NCI-H1105 treated with DMSO at 0.1 percent for 48 hours (cell line): ENCODE measurements at places on chromosomes 12 and 14.

- DNase-seq = no peak
Observed at GRCh38 chr12:73906757-73907156, 630.9 kb upstream of the ATXN7L3B start.

GRCh38 chr14:61615743-61616523 is 79.4 kb upstream of the HIF1A start:
- DNase-seq = no peak

DNA sequence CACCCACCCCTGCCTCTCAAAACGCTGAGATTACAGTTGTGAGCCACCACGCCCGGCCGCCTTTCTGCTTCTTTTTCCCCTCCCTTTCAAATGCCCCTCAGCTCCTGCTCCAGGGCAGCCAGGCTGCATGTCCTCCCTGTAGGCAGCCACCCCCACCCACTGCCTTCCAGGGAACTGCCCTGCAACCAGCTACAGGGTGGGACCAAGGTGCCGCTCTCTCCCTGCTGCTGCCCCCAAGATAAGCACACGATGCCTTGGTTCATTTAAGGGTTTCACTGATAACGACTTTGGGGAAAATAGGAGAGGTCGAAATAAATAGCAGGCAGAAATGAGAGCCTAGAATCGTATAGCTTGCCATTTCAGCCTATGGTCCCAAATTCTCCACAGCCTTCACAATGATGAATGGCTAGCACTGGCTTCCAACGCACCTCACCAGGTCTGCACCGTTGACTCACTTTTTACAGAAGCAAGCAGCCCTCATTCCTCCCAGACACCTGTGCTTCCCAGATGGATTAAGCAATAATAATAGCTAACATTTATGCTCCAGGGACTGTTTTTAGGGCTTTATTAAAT is 40.7 kb downstream of the ATG14 start:
- DNase-seq = no peak

DNA sequence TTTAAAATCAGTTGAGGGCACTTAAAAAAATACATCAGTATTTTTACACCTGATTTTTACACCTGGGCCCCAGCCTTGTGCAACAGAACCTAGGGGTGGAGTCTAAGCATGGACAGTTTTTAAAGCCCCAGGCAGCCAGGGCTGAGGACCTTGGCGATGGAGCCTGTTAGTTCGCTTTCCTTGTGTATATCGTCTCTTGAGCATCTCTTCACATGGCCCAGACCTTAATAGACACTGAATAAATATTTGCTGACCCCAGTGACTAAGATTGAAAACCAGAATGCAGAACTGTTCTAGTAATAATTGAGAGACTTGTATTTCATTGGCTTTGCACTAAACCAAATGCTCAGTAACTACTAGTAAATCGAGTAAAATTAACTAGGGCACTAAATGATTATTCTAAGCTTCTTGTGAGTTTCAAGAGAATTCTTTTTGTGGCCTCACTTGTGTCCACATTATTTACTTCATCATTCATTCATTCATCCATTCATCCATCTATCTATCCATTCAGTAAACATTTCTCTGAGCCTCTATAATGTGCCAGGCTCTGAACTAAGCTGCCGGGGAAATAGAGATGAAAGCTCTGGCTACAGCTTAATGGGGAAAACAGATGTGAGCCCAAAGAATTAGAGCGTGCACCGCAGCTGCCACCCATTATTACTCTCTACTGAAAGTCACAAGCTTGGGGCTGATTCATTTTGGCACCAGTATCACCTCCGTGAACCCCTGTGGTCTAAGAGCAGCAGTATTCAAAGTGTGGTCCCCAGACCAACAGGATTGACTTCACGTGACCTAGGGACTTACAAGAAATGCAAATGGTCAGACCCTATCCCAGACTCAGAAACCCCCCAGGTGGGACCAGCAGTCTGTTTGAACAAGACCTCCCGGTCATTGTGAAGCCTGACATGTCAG is 30.7 kb upstream of the BCL7A start:
- DNase-seq = no peak

- peak; percentile 32 for DNase-seq
Observed at GRCh38 chr12:96751626-96752025, 155.4 kb upstream of the NEDD1 start.

DNA sequence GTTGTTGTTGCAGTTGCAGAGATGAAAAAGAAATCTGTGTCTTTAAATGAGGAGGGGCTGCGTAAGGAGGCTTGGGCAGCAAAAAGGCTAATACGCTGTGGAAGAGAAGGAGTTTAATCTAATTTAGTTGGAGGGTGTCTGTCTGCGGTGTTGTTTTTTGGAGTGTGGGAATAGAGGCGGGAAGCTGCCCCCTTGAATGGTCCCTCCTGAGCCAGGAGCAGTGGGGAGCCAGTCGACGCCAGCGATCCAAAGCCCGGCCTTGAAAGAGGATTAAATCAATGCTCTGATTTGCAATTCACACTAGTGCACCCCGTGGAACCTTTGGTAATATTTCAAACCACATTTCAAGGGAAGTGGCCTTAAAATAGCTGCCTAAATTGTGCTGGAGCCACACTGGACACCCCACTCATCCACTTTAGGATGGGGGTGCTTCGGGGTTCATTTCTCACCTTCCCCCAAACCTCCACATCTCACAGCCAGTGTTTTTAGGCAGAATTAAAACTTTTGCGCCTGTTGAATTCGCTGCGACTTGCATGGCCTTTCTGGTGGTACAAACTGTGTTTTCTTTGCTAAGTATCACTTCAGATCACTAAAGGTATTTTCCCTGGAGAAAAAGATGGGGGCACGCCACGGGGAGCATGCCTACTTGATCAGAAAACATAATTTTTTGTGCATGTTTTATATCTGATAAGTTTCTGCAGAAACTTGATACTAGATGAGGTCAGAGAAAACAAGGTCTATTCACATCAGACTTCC is 4.1 kb upstream of the FZD10 start:
- no peak for DNase-seq

DNA sequence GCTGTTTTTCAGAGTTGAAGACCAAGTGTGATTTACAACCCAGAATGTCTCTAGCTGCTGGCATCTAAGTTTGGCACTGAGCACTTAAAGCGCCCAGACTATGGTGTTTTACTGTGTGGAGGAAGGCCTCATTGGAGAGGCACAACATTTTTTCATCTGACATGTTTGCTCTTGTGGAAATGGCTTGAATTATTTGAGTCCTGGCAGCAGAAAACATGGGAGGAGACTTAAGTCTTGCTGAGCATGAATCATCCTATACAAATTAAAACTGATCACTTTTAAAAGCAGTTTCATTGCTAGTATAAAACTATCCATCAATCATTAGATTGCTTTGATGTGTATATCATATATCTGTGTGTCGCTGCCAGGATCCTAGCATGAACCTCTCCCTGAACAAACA is 85.9 kb upstream of the REP15 start:
- DNase-seq = no peak

DNA sequence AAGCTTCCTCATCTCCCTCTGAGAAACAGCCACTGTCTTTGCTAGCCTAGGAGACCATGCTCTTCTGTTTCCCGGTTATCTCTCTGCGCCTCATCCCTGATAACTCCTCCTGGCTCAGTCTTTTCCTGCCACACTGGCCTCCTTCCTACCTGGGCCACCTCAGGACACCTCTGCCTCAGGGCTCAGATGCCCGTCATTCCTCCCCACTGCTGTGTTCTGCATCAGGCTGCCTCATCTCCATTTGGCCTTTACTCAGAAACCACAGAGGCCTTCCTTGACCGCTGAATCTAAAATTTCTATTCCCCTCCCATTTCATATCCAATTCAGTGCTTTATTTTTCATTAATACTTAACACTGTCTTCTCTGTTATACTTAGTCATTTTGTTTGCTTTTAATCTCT is 311.0 kb upstream of the RGS6 start:
- DNase-seq = no peak

GRCh38 chr14:31969699-31970240 is 107.3 kb upstream of the ARHGAP5 start:
- DNase-seq = no peak
